Thoracic aorta (tissue), 2 donors: ENCODE measurements at places on chromosomes 1 and 21. TPM values are rescaled to one million over a fixed set of nuclear protein-coding genes. Genes with fewer than 3 reads are reported as not detected.
A peak's percentile ranks its signal among the peaks of the same experiment; 100 is the strongest.

DNA sequence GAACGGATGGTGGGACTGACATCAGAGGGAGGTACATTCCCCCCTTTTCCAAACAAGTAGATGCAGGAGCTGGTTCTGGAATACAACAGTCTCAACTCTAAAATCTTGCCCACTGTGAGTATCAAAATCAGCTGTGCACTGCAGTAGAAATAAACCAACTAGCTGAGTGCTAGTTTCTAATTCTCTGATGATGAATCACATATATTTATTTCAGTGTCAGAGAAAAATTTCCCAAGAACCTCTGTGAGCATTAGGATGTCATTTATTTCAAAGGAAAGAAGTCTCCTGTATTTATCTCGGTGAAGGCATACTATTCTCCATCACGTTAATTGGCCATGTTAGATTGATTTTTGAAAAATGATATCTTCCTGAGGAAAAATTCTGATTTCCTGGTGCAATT lies 67.1 kb downstream of the LHX9 start:
- no peak for DNase-seq

DNA sequence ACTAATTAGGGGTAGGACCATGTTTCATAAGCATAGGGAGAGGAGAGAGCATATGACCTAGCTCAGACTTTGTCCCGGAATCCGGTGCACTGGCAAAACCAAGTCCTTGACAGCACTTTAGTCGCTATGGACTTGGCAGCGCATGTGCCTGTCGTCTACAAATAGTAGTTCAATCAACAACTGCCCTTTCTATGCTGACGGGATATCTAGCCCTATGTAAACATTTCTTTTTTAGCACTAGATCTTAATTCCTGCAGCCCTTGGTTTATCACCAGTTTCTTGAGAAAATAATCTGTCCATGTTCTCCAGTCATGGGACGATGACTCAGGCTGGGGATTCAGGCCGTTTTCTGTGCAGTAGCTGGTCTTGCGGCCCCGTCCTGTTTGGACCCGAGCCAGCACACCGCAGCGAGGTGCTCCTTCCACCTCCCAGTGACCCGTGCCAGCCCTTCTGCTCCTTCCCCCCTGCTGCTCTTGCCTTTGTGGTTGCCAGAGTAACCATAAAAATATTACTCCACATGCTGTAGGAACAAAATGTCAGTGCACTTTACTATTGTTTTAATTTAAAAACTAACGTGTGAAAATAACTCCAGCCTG lies 8.6 kb upstream of the MT1HL1 start:
- peak; percentile 89 for DNase-seq

Gene NUDT4B
- 47.0 TPM for total RNA-seq

Gene METTL18
- 6.8 TPM for total RNA-seq

DNA sequence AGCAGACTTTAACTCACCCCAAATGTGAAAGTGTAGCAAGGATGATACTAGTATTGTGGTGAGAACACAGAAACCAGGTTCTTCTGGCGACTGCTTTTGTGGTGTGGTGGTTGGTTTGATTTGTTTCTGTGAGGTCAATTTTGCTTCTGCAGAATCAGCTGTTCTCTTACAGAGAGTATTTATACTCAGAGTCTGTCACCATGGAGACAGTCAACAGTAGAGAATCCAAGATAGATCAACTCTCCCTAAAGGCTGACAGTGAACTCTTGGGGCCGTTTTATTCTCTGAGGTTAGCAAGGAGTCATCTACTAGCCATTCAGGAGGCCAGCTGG lies at the start of gene CFAP107:
TSS of gene CFAP107 (plus strand) at position 209 of the 332 bp plus-strand sequence. CDS start 231 bp downstream, outside the sequence.
- no peak for DNase-seq

GRCh38 chr1:46689897-46690296 lies 18.2 kb downstream of the TEX38 start:
- DNase-seq = no peak

DNA sequence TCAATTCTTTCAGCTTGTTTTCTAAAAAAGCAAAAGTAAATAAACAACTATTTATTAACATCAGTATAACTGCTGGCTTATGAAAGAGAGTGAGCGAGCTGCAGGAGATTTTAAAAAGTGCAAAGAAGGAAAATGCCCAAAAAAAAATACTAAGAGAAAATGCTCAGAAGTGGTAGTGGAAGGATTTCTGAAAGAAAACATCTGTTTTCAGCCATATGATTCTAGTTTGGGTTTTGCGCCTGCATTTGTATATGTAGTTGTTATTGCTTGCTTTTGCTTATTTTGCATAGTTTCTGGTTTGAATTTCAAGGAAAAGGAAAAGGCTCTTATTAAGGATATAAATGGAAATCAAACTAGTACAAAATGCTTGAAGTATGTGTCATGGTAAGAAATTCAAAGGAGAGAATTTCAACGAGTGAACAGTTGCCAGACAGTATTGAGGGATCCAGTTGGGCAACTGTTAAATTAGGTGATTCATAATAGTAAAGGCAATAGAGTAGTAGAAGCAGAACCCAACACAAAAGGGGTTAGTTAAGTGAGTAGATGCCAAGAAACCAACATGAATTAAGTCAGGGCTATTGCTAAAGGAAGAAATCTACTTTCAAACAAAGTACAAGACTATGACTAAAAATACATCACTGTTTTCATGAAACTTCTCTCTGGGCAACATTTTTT lies 1.2 kb downstream of the GBP5 start:
- DNase-seq = no peak

DNA sequence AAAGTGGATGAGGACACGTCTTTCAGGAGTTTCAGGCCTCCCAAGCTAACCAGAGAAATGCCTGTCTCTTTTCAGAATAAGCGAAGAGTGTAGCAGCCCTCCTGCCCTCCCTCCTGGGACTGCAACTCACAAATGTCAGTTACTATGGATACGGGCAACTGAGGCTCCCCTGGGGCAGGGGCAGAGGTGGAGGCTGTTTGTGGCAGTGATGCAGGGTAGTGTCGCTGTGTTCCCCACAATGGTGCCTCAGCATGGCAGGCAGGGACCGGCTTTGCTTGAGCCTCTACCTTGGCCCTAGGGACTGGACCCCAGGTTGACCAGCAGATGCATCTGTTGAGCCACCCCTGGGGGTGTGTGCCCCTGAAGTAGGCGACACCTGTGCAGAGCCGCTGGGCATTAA lies 10.2 kb downstream of the NFASC start:
- DNase-seq = no peak

Gene PADI4
- total RNA-seq = 0.27 TPM

Gene SH2D1B
- total RNA-seq = not detected

- no peak for DNase-seq
These were observed 1.0 kb downstream of the RNF220 start for GRCh38 chr1:44405798-44406736.

Gene CFHR2
- total RNA-seq = not detected

GRCh38 chr1:36497207-36497606 lies 14.5 kb upstream of the CSF3R start:
- no peak for DNase-seq

DNA sequence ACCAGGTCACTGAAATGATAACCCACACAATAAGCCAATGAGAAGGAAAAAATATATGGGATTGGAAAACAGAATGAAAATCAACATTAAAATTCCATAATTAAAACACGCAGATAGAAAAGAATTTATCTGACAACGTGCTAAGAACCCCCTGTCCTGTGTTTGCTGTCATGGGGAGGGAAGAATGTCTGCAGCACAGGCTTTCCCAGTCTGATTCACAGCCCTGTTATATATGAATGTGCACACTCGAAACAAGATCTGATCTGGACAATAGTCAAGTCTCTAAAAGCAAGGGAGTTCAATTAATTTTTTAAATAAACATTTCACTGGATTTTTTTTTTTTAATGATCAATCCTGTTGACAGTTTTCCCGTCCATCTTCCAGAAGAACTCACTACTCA lies 220.0 kb downstream of the RERE start:
- DNase-seq = no peak

Gene CTSK
- total RNA-seq = 117 TPM

DNA sequence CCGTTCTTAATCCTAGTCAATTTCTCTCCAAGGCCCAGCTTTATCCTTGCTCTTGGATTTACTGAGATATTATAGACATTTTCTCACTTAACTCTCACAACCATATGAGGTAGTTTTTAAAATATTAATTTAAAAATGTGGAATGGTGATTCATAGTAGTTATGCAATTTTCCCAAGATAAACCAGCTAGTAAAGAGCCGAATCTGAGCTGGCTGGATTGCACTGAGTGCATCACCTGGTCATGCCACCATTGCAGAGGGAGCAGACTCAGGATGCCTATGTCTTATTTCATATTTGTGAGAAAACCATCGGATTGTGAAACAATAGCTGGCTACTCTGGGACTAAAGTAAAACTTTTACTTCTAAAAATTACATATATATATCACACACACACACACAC lies 494.0 kb downstream of the KCNT2 start:
- no peak for DNase-seq

Gene CD1D
- 2.4 TPM for total RNA-seq

GRCh38 chr1:184743062-184743756 lies 11.4 kb downstream of the EDEM3 start:
- DNase-seq = no peak

DNA sequence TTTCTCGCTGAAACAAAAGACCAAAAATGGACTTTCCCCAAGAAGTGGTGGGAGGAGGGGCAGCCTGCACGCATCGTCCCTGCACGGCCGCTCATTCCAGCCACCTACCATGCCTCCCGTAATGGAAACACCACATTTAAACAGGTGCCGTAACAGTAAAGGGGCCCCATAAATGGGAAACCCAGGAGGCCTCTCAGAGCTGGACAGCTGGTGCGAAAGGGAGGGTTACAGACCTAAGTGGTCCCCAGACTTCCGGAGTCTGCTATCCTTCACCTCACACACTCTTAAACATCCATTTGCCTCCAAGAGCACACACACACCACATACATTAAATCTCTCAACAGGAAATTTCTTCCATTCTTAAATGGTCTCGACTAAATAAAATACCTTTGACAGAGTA lies 120.7 kb upstream of the SOD1 start:
- no peak for DNase-seq

Gene DNALI1
- total RNA-seq = 2.6 TPM

DNA sequence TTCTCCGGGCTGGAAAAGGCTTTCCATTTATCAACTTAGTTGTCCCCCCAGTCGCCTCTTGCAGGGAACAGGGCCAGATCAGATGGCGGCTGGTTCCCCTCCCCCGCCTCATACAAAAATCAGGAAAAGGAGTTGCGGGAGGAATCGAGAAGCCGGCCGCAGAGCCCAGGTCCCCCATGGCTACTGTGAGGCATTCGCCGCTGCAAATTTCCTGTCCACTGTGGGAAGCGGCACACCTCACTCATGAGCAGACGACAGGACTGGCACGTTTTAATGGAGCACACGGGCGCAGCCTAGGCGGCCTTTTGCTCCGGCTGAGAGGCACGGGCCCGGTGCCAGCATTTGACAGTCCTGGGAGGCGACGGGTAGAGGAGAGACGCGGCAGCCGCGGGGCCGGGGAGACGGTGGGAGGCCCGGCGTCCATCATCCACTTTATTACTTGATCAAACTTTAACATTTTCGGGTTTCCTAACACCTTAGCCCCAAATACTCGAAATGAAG lies 1.1 kb downstream of the GNG4 start:
- DNase-seq = no peak

- no peak for DNase-seq
These were observed 1.8 kb downstream of the NIBAN1 start for GRCh38 chr1:184972315-184973055.

- no peak for DNase-seq
These were observed 26.5 kb upstream of the SLC35A3 start for GRCh38 chr1:99943223-99943794.

DNA sequence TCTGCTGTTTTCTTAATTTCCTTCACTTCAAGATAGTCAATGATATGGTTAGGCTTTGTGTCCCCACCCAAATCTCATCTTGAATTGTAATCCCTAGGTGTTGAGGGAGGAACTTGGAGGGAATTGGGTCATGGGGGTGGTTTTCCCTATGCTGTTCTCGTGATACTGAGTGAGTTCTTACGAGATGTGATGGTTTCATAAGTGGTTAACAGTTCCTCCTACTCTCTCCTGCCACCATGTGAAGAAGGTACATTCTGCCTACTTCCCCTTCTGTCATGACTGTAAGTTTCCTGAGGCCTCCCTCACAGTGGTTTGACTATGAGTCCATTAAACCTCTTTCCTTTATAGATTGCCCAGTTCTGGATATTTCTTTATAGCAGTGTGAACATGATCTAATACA lies 74.0 kb upstream of the SAMSN1 start:
- DNase-seq = no peak

DNA sequence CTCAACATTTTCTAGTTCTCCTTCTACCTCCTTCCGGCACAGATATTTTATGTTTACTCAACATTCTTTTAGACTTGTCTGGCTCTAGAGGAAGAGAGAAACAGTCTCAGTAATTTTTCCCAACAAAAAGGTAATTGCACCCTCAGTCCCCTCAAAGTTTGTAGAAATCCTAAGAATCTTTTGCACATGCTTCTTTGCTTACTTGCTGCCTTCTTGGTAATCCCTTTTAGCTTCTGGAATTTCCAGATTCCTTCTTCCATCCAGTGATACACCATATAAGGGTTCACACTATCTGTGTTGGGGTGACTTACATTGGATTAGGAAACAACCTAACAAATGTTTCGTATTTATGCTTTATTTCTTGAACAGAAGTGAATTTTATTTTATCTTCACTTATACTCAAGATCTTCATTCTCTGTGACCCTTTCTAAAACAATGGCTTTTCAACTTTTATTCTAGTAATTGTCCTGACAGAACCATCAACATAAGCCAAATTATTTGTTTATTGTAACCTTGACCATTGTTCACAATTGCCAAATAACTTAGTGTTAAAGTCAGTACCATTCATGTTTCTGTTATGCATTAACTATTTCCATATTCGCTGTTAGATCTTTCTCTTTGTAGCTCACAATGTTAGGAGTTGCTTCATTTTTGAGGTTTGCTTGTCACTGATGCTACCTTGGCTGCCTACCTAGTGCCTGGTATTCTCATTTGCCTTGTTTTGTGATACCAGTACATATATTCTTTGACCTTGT lies 238.1 kb downstream of the HMCN1 start:
- no peak for DNase-seq

GRCh38 chr21:16241479-16241963 lies 511.7 kb downstream of the USP25 start:
- DNase-seq = no peak

DNA sequence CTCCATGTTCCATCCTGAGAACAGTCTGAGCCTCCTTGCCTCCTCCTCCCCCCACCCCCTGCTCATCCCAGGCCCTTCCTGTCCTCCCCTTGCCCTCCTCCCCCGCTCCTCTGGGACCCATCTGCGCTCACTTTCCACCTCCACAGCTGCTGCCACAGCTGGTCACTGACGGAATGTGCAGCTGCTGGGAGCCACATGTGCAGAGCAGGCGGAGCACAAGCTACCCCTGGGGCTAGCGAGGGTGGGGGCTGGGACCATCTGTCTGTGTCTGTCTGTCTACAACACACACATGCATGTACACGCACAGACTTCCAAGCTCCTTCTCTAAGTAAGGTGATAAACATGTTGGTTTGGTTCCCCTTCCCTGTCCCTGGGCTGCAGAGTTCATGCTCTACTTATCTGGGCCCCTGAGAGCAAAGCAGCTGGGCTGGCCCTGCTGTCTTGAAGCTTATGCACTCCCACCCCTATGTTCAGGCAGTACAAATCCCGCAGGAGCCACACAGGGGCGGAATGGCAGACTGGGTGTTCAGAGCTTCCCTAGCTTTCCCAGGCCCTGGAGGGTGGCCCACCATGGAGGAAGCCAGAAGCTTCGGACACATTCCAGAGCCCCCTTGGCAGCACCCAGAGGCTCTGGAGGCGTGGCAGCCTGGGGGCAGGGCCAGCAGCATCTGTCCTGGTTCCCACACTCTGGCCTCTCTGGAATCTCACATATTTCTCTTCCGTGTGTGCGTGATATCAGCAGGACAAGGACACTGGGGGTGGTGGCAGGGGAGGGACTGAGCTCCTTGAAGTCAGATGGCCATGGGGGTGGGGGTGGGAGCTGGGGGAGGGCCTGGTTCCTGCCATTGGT lies 7.0 kb upstream of the HEYL start:
- no peak for DNase-seq

Gene AMY1A
- not detected for total RNA-seq

GRCh38 chr1:67209521-67209920 lies 43.3 kb downstream of the IL23R start:
- DNase-seq = no peak
